ENCODE measurements at places on chromosomes 5 and 9.

DNA sequence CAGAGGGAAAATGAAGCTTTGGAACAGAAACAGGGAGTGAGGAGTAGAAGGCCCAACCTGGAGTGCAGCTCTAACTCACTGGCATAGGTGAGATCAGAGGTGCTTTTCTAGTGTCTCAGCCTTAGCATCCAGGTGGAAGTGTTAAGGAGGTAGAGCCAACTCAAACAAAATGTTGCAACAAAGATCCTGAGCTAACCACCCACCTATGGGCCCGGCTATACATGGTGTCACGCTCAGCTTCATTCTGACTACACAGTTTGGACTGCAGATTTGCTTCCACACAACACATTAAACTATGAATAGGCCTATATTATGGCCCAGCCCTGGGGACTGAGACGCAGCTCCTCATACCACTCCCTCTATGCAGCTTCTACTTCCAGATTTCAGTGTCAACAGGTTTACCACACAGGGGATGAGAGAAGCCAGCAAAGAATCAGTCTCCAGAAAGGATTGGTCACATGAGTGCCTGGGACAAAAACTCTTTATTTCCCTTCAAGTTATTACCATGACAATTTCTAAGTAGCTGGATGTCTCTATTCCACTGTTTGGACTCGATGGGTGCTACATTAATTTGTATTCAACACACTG is 9.0 kb downstream of the C5orf63 start:
- DNase-seq, result no peak

- DNase-seq, result no peak
Observed at GRCh38 chr5:77259476-77259875, 49.0 kb downstream of the PDE8B start.

DNA sequence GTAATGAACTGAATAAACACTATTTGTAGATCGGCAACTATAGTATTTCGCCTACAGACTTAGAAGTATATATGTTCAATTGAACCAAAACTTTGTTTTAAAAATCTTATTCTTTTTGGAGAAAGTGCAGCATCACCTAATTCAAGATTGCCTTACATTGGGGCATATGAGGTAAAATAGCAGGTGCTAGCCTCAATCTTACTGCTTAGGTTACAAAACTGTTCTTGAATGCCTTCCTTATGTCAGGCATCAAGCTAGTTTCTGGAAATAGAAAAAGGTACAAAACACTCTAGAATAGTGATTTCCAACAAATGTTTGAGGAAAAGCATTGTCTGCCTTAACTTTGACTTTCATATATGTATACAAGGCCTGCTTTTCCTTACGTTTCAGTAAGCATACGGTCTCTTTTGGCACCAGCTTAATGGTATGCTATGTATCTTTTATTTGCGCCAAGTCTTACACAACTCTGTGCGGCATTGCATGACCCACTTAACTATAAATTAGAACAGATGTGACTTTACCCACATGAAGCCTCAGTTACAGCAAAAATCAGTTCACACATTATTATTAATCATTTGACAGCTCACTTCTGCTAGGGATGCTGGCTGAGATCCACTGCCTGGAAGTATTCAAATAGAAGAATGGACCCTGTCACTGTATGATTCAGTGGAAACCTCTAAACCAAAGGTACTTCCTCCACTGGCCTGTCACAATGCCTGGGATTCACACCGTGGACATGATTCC is 174.1 kb downstream of the PRELID2 start:
- no peak for DNase-seq

DNA sequence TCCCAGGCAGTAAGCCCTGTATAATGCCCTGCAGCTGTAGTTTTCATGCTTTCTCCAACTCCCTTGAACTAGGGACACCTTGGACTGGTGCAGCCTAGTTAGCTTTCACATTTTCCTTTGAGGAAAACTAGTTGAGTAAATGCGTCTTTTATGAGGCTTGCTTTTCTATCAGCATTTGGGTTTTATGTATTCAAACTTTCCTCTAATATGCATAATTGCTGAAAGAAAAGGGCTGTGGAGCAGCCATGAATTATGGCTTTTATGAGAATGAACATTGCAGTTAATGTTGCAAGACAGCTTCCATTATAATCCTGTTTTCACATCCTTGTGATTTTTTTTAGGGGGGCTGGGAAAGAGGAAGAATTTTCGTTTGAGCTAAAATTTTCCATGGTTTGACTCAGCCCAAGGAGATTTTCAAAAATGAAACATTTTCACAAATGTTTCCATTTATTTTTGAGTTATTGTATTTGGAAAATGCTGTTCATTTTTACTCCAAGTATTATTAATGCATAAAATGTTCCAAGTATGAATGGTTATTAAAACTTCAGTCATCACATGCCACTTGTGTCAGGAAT is 57.9 kb upstream of the PPP3R2 start:
- DNase-seq, result no peak

GRCh38 chr9:11968631-11969030 is 724.6 kb upstream of the TYRP1 start:
- no peak for DNase-seq

GRCh38 chr9:113152699-113153098 is 1.9 kb downstream of the SLC31A2 start:
- DNase-seq, result no peak
